ENCODE measurements at places on chromosomes 3 and 15.

DNA sequence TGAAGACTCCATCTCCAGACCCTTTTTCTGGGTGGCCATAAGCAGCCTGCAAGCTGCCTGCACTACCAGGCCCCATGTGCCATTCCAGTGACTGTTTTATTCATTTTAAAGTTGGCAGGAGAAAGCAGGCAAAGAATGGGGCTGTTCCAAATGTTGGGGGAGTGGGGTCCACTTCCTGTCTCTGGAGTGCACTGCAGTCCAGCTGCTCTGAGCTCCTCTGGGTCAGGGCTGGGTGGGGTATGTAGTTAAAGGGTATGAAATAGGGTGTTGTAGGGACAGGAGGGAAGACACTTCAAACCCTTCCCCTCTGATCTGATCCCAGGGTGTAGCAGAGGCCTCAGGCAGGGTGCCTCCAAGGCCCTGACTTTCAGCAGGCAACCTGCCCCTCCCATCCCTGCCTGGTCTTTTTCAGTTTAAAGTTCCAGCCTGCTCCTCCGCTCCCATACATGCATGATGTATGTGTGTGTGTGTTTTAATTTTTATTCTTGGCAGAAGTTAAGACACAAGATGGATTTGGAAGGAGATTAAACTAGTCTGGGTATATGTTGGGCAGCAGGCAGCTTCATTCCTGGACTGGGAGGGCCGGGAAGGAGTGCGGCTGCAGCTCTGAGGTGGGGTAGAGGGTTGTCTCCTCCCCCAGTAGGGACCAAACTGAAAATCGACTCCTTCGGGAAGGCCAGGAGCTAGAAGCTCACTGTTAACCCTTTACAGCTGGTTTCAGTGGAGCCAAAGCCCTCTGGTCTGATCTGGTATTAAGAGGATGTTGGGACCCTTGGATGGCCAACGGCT, 17.3 kb downstream of the BOC start:
- no peak for DNase-seq

GRCh38 chr3:39434574-39434973, 28.1 kb downstream of the RPSA start:
- DNase-seq: no peak

DNA sequence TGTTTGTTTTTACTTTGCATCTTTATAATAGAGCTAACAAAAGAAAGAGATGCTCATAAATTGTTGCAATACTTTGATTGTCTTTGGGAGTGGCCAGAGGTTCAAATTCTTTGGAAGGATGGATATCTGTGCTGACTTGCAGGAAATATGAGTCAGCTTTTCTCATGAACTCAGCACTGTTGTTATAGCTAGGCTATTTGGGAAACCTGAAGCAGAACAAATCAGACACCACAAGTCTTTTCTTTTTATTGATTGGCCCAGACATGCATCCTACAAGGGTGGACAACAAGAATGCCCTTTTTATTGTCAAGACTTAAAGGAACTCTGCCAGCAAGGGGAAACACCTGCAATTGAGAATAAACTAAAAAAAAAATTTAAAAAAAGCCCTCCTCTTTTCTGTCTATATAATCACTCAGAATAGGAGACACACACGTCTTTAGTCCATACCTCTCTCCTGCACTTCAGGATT, 4.6 kb upstream of the DENND4A start:
- peak; percentile 60 for DNase-seq

DNA sequence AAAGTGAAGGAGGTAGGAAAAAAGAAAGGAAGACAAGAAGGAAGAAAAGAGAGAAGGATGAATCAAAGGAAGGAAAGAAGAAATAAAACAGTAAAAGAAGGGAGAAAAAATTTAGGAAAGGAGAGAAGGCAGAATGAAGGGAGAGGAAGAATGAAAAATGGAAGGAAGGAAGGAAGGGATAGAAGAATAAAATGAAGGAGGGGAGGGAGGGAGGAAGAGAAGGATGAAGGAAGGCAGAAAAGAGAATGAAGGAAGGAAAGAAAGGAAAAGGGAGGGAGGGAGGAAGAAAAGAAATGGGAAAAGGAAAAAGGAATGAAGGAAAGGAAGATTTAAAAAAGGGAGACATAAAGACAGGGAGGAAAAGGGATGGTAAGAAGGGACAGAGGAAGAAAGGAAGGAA, 393.7 kb upstream of the GRM7 start:
- no peak for DNase-seq

- no peak for DNase-seq
Measured at GRCh38 chr3:111961461-111962164, 17.2 kb upstream of the ABHD10 start.

DNA sequence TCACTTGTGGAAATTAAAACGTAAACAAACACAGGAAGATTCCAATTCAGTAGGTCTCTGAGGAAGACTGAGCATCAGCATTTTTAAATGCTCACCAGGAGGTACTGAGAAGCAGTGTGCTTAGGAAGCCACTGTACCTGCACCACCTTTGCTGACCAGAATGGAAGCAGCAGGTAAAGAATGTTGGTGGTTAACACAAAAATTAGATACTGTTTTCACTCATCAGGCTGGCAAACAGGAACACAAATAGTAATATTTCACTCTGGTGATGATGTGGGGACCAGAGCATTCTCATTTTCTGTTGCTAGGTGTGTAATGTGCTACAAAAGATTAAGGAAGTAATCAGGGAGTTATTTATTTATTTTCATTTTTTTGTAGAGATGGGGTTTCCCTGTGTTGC, 29.9 kb upstream of the GHSR start:
- peak; percentile 1 for DNase-seq

GRCh38 chr3:11661827-11662226, 18.1 kb upstream of the VGLL4 start:
- DNase-seq: peak; percentile 54

DNA sequence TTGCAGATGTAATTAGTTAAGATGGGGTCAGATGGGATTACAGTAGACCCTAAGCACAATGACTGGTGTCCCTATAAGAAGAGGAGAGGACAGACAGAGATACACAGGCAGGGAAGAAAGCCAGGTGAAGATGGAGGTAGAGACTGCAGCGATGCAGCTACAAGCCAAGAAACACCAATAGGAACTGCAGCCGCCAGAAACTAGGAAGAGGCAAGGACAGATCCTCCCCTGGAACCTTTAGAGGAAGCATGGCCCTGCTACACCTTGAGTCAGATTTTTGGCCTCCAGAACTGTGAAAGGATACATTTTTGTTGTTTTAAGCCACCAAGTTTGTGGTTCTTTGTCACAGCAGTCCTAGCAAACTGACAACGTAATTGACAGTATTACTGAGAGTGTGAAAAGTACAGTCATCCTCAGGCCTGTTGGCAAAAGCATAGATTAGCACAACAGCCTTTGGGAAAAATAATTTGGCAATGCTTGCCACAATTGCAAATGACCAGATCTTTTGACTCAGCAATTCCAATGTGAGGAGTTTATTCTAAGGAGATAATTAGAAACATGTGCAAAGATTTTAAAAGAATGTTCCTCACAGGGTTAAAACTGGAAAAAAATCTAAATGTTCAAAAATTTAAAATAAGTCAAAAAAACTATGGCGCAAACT, 82.6 kb upstream of the TJP1 start:
- DNase-seq: no peak

DNA sequence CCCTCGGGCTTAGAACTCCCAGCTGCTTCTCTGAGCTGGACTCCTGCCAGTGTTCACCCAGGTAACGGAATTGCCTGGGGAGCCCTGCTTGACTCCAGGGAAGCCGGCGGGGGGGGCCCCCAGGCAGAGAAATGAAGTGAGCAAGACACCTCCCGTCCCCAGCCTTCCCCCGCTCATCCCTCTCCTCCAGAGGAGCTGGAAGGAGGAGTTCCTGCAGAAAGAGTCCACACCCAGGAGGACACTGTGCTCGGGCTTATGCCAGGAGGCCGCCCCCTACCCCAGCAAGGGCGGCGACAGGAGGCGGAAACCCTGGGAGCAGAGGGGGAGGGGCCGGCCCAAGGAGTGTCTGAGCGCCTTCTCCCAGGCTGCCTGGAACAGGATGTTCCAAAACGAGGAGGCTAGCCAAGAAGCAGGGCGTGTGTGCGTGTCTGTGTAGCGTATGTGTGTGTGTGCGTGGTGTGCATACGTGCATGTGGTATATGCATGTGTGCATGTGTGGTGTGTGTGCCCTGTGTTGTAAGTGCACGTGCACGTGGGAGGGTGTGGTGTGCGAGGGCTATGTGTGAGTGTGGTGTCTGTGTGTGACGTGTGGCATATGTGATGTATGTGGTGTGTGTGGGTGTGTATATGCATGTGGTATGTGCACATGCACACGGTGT, 511.3 kb downstream of the SHQ1 start:
- no peak for DNase-seq
